Stimulated activated CD8-positive, alpha-beta memory T cell treated with anti-CD3 and anti-CD28 coated beads, Interleukin-15, amount 100 ng/mL, for 48 hours (primary cell): ENCODE measurements at places on chromosomes 1 and 21.

DNA sequence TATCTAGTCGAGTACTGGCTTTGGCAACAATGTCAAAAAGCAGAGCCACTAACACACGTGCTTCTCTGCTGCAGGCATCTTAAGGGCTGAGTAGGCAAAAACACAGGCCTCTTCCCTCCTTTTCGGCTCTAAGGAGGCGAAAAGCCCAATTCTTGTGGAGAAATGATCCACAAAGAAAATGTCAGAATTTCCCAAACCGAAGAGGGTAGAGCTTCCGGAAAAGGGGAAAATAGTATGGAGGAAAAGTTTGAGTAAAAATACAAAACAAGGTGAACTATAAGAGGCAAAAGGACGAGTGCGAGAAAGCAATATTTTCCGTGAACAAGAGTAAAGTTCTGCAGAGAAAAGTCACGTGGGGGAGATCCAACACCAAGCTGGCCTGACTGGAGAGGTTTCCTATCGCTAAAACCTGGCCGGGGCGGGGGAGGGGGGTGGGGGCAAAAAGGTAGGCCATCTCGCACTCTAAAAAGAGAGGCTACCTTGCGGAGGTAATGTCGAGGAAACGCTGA is 551 bp downstream of the ZRANB2 start:
- no peak for DNase-seq

DNA sequence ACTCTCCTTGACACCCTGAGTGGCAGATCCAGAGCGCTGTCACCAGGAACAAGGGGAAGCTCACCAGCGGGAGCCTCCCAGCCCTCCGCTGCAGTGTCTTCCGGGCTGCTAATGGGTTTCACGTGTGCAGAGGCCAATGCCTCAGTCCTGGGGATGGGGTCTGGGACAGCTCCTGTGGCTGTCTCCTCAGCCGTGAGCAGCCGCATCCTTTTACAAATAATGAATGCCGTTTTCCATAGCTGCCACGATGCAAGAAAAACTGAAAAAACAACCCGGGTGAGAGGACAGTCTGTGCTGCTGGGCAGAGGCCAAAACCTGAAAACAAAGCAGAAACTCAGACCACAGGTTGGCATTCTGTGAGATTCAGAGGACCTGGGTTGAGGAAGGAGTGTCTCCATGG is 212.2 kb upstream of the RAB4A start:
- DNase-seq, result no peak

DNA sequence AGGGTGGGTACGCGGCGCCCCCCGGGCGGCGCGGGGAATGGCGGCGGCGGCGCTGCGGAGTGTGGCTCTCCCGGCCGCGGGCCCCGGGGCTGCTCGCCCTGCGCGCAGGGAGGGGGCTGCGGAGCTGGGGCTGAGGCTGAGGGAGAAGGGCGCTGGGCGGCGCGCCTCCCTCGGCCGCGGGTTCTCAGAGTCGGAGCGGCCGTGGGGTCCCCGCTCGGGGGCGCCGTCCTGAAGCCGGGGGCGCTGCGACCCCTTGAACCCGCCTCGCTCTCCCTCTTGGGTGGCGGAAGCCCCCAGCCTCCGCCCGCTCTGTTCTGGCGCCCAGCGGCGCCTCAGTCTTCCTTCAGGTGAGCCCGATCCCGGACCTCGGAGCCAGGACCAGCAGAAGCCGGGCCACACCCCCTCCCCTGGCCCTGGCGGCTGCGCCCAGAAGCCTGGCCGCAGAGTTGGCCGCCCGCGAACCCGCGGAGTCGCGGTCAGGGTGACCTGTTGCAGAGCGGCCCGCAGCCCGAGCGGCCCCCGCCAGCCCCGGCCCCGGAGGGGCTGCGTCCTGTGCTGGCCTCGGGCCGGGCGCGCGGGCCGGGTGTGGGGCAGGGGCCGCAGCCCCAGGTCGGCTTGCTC is 532 bp downstream of the RALGPS2 start:
- peak; percentile 4 for DNase-seq

GRCh38 chr1:28925350-28925891 is 11.1 kb downstream of the EPB41 start:
- DNase-seq, result no peak

- DNase-seq, result no peak
Observed at GRCh38 chr1:186295980-186296379, 79.1 kb downstream of the TPR start.

GRCh38 chr1:212067787-212068186 is 32.2 kb downstream of the DTL start:
- DNase-seq, result no peak

GRCh38 chr1:58933599-58933926 is 149.7 kb upstream of the JUN start:
- DNase-seq, result no peak

DNA sequence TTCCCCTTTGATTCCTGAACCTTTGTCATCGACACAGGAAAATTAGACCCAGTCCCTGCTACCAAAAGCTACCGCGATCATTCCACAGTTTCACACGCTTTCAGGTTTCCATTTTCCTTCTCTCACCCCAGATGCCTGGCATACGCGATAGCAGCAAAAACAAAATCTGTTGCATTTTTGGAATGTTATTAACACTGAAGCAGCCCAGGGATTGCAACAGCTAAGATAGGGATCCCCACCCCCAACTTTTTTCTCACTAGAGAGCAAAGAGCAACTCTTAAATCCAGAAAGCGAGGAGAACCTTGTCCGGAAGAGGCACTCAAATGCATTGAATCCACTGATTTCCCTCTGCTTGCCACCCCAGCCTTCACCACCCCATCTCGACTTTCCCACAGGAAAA is 8.9 kb downstream of the OVAAL start:
- no peak for DNase-seq

- no peak for DNase-seq
Observed at GRCh38 chr1:78275906-78276685, 214.7 kb upstream of the PTGFR start.

GRCh38 chr1:117128323-117129079 is 7.0 kb upstream of the TRIM45 start:
- DNase-seq, result no peak

DNA sequence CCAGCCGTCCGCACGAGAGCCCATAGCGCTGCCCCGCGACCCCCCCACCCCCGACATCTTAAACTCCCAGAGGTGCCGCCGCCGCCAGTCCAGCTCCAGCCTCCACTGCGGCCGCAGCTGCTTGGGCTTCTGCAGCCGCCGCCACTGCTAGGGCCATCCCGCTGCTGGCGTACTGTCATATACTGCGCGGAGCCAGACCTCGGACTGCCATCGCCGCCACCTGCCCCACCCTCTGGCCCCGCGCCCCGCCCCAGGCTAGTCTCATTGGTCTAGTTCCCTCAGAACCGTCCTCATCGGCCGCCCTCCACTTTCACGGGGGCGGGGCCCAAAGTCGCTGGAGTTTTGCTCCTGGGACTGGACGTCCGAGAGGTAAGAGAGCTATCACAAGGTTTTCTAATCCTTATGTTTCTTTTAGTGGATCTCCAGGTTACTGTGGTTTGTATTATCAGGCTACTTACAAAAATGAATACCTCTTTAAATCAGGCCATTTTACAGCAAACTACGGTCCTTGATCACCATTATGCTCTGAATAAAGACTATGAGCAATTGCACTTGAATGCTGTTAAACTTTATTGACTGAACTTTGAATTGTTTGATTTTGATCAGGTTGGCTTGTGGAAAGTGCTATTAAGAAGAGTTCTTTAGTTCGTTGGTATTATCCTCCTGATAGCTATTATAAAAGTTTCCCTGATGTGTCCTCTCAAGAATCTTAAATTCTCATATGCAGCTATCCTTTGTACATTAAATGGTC is 2.8 kb upstream of the CD1D start:
- DNase-seq, result peak; percentile 10

GRCh38 chr1:212915245-212916091 is 34.9 kb upstream of the VASH2 start:
- DNase-seq, result no peak

GRCh38 chr1:112169517-112169916 is 180.0 kb upstream of the KCND3 start:
- DNase-seq, result no peak
